ENCODE measurements at places on chromosomes 11 and 22. TPM values are rescaled to one million over a fixed set of nuclear protein-coding genes. Genes with fewer than 3 reads are reported as not detected.

The SCGB1A1 gene
- total RNA-seq: not detected

The CASP5 gene
- total RNA-seq: not detected

The UPK3A gene
- not detected for total RNA-seq

The IL17REL gene
- total RNA-seq: not detected

The SCGB1D1 gene
- total RNA-seq: not detected

The SCUBE2 gene
- 1.3 TPM for total RNA-seq

The CRYBA4 gene
- not detected for total RNA-seq

The OR52W1 gene
- total RNA-seq: not detected

The DEUP1 gene
- total RNA-seq: not detected

The NLRX1 gene
- total RNA-seq: 13.6 TPM

The ZNF280B gene
- 0.38 TPM for total RNA-seq

The CHRNA10 gene
- 0.23 TPM for total RNA-seq

The PLAAT5 gene
- not detected for total RNA-seq

The SMIM35 gene
- total RNA-seq: not detected

The CNTN5 gene
- not detected for total RNA-seq

The SPDYC gene
- total RNA-seq: not detected

The ADAMTS8 gene
- total RNA-seq: not detected

The OR8D4 gene
- total RNA-seq: not detected

The APBB1 gene
- 10.7 TPM for total RNA-seq

The TKFC gene
- total RNA-seq: 30.3 TPM

The OR52I2 gene
- total RNA-seq: not detected

The C11orf91 gene
- total RNA-seq: not detected

The PRODH gene
- total RNA-seq: 0.72 TPM

The TSGA10IP gene
- not detected for total RNA-seq

The SMPD1 gene
- total RNA-seq: 11.2 TPM

The PRDM11 gene
- 8.6 TPM for total RNA-seq

The SOX6 gene
- total RNA-seq: 0.94 TPM

The CTSW gene
- not detected for total RNA-seq

The MUC5AC gene
- not detected for total RNA-seq

The MMP1 gene
- 30.6 TPM for total RNA-seq

The CDC42EP2 gene
- 27.5 TPM for total RNA-seq

The MLC1 gene
- total RNA-seq: not detected

The SCGB2A2 gene
- total RNA-seq: not detected

The EXPH5 gene
- 5.4 TPM for total RNA-seq

The TMEM151A gene
- total RNA-seq: not detected

All from hair follicular keratinocyte (primary cell).